ENCODE measurements at places on chromosomes 7 and 10.

DNA sequence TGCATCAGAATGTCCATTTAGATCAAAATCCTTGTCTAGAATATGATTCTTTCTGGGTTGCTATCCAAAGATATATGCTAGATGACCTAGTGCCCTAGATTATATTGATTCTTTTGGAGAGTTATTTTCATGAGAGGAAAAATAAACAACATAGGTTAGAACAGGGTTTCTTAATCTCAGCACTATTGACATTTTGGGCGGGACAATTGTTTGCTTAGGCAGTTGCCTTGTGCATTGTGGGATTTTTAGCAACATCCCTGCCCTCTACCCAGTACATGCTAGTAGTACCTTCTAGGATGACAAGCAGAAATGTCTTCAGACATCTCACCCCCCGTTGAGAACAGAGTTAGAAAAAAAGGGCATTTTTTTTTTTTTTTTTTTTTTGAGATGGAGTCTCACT is 25.1 kb upstream of the LAMB1 start:
- DNase-seq: no peak

DNA sequence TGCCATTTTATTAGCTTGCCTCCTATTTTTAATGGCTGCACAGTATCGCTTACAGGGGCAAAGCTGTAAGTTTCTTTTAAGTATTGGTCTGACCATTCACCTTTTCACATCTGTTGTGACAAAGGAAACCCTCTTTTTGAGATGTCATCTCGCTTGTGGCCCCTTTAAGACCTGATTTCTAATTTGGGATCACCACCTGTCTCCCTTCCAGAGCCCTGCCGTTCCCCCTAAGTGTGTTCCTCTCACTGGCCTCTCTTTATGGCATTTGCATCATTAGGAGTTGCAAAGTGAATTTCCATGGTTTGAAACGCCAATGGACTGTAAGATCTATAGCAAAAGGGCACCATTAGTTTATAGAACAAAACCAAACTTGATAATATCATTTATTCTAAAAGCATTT is 1.4 kb downstream of the EPDR1 start:
- no peak for DNase-seq

GRCh38 chr10:58322835-58323209 is 12.0 kb upstream of the UBE2D1 start:
- no peak for DNase-seq

- DNase-seq: no peak
These were observed 23.6 kb downstream of the DAGLB start for GRCh38 chr7:6423942-6424701.

GRCh38 chr10:113666682-113667252 is 2.9 kb upstream of the NRAP start:
- DNase-seq: no peak
